Activated CD8-positive, alpha-beta memory T cell treated with anti-CD3 and anti-CD28 coated beads, Interleukin-2, amount 50 U/mL, for 4 hours (primary cell): ENCODE measurements at places on chromosomes 3 and 15.

- DNase-seq: no peak
Measured at GRCh38 chr3:12300137-12300536, 11.3 kb downstream of the PPARG start.

DNA sequence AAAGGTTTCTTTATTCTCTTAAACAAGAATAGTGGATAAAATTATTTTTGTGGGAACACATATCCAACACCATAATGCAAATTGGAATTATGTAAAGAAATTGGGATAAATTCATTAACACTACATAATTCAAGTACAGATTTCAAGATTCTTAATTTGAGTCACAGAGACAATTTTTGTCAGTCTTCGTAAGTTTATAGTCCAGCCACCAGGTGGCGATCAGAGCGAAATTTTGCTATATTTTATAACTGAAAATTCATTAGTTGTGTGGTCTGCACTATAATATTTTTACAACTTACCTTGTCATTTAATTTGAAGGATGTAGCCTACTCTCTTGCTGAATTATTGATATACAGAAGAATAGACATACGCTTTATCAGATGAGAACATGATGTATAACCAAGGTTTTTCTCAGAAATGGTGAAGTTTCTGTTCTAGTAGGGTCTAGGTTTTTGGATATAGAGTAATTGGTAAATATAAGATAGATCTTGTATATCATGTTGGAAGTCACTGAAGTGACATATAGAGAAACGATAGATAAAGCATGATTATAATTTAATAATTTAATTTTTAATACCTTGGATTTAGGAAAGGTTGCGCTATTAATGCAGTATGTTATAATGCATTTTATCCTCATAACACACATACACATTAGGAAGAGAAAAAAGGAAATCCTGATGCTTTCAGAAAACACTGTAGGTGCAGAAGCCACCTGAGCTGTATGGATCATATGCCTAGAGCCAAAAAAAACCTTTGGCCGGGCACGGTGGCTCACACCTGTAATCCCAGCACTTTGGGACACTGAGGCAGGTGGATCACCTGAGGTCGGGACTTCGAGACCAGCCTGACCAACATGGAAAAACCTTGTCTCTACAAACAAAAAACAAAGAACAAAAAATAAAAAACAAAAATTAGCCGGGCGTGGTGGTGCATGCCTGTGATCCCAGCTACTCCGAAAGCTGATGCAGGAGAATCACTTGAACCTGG is 31.7 kb downstream of the PLSCR4 start:
- peak; percentile 44 for DNase-seq

- DNase-seq: peak; percentile 37
Measured at GRCh38 chr3:49674497-49674983, 389 bp downstream of the APEH start.

DNA sequence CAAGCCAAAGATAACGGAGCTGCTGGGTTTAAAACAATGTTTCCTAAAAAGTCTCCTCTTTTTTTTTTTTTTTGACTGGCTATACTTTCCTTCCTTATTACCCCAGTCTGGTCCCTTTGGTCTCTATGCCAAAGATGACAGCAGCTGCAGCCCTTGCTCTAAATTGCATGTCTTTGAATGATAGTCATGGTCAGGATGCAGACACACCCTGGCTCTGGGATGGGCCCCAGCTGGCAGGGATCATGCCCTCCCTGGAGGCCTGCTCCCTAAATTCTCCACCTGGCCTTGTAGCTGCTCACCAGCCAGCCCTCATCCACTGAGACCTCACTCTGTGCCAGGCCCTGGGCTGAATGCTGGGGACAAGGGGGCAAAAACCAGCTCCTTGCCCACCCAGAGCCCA is 95.8 kb downstream of the MESD start:
- no peak for DNase-seq

GRCh38 chr15:70062321-70062956 is 35.3 kb downstream of the TLE3 start:
- DNase-seq: no peak

DNA sequence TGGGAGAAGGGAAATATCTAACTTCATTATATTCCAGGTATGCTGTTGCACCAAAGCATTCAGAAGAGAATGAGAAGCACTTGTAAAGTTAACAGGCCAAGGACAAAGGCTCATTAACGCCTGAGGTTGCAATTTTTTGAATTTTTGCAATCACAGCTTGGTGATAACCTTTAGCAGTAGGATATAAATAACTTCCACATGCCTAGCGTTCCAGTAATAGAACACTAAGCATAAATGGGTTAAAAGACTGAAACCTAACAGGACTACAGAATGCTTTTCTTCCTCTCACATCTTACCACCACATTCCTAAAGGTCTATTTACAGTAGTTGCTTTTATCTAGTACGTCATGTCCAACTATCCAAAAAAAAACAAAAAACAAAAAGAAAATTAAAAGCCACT is 57.4 kb upstream of the IMPG2 start:
- DNase-seq: no peak

DNA sequence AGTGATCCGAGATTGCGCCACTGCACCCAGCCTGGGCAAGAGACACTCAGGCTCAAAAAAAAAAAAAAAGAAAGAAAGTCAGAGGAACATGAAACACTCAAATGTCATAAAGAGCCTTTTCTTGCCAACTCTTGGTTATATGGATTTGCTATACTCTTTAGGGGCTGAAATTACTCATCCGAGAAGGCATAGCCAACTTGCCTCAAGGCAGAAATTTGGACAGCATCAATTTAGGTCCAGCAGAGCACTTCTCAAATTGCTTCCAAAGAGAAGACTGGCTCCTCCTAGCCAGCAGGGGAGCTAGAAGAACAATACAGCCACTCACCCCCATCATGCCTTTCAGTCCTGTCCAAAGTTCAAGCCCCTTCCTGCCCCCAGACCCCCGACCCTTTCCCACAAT is 43.8 kb downstream of the OSBPL10 start:
- DNase-seq: no peak

DNA sequence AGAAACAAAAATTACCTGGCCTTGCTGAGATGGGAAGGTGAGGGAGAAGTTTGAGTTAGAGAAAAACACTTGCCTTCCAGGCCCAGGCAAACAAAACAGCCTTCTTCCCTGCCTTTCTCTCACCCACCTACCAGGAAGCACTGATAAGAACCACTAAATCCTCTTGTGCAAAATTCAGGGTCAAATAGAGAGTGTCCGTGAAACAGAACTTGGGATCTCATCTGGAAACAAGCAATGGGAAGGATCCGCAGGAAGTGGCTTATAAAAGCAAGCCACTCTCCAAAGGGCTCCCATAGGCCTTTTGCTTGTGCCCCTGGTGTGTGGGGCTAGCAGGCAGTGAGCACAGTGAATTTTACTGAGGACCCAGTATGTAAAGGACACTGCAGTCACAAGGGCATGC is 11.0 kb downstream of the ADAMTS9 start:
- no peak for DNase-seq

DNA sequence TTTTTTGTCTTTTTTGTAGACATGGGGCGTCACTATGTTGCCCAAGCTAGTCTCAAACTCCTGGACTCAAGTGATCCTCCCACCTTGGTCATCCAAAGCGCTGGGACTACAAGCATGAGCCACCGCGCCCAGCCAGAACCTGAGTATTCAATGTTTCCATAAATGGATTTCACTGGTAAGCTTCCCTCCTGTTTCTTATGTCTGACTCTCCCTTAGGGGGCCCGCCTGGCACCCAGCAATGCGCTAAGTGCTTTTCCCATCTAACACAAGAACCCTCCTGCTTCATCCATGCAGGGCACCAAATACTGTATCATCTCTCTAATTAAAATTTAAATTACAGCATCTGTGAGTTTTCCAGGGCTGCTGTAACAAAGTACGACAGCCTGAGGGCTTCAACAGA is 44.9 kb downstream of the KLF15 start:
- no peak for DNase-seq

DNA sequence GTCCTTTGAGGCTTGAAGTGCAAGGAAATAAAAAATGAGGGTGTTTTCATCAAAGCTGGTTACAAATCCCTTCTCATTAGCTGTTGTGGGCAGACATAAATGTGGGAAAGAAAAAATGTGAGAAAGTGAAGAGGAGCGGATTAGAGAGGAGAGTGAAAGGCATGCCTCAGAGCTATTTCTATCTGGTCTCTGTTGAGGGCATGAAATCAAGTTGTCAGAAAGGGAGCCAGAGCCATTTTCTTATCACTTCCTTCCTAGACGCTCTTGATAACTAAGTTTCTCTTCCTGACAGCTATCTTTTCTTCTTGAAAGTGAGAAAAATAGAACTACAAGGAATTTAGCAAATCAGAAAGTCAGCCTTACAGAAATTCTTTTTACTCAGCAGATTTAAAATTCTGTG is 20.8 kb upstream of the CAPN3 start:
- no peak for DNase-seq

DNA sequence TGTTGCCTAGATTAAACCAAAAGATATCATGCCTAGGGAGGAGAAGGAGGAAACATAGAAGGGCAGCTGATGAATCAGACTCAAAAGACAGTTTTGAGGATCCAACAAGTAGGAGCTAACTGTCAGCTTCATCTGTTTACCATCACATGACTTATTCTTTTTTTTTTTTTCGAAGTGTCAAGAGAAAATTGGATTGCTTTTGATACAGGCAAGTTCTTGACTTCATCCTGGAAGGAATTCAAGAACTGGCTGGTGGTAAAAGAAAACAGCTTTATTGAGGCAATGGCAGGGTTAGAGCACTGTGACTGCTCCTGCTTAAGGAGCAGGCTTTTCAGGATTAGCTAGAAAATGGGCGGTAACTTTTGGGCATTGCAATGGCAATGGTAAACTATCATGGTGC is 227.5 kb upstream of the KCNMB2 start:
- DNase-seq: no peak

DNA sequence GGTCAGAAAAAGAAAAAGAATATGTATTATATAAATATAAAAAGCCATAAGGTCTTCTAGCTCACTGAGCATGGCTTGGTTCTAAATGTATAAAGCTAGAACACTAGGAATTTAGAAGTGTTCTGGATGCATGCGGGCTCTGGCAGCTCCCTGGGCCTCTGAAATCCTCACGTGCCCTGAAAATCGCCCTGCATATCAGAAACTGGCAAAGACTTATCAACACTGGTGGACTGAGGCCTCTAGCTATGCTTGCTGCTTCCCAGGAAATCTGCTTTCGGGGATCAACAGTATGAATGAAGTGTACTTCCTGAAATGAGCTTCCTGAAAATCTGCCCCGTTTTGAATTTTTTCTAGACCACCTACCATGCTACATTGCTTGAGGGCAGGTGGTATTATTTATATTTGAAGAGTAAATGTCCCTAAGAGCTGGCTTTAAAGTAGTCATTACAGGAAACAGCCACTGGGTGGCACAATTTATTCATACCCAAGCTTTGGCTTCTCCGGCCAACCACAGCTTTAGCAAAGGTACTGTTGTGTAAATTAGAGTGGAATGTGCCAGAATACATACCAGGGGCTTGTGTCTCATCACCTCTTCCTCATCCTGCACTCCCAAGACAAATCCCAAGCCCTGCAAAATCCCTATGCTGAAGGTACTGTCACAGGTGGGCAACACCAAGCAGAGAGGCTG is 17.7 kb downstream of the CRTAP start:
- DNase-seq: no peak

- DNase-seq: no peak
Measured at GRCh38 chr3:57582474-57583168, 14.5 kb downstream of the ARF4 start.

DNA sequence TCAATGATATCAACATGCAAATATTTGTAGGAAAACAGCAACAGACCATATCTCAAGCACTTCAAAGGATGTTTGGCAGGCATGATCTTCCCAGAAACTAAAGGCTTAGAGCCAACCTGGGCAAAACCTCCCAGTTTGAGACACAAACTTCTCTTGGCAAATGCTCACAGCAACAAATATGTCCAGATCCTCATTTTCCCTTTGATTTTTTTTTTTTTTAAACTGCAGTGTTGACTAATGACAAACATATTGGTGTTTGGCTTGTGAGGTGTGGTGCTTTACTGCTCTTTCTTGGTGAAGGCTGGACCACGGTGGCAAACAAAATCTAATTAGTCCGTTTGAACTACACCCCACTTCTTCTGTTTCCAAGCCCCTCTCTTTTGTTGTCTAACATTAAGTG is 87.2 kb downstream of the EBLN2 start:
- no peak for DNase-seq

GRCh38 chr15:64223882-64224281 is 61.1 kb upstream of the PPIB start:
- no peak for DNase-seq
